ENCODE measurements at places on chromosomes 3 and 15.
A peak's percentile ranks its signal among the peaks of the same experiment; 100 is the strongest.

DNA sequence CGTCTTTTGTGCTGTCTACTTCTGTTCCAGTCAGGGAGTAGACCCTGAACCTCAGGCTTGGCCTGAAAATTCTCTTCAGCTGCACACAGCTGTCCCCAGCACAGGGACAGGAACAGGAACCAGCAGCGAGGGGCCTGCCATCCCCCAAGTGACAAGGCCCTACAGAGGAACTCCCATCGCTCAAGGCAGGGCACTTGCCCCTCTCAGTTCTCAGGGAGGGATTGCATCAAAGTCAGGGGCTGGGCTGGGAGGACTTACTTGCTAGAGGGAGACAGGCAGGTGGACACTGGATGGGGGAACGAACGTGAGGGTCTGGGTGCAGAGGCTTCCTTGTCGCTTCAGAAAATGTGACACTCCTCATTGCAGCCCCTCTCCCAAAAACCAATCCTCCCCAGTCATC lies 163.6 kb downstream of the CHSY1 start:
- no peak for DNase-seq

DNA sequence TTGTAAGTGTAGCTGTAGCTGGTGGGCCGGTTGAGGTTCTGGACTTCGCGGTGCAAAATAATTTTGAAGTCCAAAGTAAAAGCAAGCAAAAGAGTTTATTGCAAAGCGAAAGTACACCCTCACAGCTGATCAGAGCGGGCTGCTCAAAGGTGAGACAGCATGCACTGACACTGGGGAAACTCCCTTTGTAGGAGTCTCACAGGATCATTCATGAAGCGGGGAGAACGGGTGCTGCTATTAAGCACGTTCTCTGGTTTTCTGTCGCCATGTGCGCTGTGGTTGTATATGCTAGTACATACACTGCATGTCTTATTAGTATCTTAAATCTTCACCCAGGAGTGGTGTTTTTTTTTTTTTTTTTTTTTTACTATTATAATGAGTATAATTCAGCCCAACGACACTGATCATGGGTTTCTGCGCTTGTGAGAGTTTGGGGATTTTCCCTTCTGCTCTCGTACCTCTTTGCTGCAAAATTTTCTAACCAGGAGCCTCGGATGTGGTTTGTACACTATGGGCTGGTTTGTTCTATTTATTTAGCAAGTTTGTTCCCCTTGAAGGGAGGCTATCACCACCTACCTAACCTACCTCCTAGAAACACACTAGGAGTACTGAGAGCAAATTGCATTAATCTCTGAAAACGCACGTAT lies 1.4 kb upstream of the AP4E1 start:
- peak; percentile 59 for DNase-seq

DNA sequence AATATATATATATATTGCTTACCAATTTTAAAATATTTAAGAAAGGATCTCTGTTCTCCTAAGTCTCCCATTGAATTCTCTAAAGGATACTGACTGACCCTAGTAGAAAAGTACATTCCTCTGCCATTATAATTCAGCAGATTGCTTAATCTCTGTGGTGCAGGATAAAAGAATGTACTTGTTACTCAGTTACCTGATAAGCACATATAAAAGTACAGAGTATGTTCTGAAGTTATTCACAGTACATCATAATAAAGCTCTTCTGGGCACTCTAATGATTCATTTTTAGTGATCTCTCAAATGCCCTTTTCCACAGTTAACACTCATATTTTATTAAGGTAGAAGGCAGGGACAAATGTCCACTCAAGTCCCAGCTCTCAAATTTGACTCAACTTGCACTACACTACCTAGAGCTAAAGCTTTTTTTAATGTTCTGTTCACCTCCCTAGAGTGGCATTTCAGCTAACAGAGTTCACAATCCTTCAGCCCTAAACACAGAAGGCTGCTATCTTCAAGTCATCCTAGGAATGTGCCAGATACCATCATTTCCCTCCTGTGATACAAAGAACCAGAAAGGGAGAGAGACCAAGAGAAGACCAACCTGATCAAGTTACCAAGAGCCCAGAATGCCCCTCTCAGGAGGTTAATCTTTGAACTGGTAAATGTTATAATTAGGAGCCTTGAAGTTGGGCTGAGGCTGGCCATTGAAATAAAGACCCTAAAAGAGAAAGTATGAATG lies 53.3 kb downstream of the MEIS2 start:
- DNase-seq: no peak

DNA sequence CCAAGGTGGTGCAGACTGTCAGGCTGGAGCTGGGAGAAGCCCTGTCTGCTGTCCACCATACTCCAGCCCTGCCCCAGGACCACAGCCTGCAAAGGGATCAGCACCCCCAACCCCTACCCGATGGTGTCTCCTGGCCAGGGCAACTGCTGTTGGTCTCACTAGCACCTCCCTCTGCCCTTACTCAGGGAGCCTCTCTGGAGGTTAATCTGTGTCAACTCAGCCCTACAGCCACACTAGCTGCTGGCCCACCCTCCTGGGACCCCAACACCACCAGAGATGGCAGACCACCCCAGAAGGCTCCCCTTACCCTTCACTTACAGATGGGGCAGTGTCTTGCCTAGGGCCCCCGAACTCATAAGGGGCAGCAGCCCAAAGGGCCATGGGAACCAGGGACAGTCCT lies 65.2 kb downstream of the TLE3 start:
- no peak for DNase-seq

DNA sequence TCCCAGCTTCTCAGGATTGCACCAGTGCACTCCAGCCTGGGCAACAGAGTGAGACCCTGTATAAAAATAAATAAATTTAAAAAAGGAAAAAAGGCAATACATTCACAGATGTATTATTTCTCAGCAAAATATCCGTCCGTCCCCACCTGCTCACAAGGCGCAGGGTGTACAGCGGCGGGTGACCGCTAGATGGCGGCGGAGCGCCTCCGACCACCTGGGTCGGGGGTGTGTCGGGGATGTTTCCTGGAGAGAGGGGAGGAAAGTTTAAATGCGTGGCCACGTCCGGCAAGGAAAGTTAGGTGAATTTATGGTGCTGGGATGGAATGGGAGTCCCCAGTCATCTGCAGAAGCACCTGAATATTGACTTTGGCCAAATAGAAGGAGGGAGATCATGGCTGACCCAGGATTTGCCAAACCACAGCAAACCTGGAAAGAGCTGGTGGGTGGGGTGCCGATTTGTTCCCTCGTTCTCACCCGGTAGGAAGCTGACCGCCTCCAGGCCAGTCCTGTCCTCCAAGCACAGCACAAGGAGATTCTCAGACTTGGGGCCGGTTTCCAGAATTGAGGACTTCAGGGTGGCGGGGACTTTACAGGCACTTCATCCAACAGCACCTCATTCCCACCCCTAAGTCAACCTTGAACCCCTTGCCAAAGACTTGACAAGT lies 88.3 kb downstream of the TMEM266 start:
- peak; percentile 30 for DNase-seq

DNA sequence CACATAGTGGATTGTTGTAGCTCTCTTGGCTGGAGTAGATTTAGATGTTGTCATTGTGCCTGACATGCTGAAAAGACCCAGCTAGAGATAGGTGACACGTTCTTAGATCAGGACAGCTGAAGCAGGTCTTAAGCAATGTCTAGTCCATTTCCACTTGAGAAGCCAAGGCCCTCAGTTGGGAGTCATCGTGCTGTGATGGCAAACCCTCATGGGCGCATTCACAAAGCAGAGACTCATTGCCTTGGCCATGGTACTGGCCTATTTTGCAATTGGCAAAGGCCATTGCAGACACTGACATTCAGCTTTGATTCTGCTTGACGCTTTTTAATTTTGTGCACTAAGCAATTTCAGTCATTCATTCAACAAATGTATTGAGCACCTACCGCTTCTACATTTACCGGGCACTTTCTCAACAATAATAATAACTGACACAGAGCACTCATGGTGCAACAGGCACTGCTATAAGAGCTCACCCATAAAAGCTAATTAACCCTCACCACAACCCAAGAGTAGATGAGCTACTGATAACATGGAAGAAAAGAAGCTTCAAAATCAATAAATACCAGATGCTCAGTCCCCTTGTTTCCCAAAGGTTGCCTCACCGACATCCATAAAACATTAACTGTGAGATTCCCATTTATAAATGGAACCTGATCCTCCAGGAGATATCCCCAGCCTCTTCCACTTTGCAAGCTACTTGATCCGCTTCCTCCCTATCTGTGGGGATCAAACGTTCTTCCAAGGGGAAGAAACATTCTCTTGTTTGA lies 200.1 kb downstream of the TLE3 start:
- no peak for DNase-seq

DNA sequence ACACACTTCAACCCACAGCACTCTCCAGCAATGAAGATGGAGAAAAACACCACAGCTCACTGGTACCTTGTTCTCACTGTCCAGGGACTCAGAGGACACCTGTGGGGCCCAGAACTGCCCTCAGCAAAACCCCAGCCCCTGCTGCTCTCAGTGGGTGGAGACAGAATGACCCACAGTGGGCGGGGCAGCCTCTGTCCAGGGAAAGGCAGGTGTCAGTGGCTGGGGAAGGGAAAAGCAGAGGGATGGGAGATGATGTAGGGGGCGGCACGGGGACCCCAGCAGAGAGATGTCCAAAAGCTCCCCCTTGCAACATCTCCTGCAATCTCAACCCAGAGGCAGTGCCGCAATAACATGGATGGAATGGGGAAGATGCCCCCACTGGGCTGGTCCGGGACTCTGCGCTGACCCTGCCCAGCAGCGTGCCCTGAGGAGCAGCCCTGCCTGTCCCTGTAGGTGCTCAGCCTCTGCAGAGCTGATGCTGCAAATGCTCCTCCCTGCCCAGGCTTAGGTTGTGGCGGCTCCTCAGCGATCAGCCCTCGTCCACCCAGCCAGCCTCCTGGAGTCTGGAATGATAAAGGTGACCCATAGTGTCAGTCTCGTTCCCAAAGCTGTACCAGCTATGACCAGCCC lies 193.9 kb downstream of the XXYLT1 start:
- no peak for DNase-seq

DNA sequence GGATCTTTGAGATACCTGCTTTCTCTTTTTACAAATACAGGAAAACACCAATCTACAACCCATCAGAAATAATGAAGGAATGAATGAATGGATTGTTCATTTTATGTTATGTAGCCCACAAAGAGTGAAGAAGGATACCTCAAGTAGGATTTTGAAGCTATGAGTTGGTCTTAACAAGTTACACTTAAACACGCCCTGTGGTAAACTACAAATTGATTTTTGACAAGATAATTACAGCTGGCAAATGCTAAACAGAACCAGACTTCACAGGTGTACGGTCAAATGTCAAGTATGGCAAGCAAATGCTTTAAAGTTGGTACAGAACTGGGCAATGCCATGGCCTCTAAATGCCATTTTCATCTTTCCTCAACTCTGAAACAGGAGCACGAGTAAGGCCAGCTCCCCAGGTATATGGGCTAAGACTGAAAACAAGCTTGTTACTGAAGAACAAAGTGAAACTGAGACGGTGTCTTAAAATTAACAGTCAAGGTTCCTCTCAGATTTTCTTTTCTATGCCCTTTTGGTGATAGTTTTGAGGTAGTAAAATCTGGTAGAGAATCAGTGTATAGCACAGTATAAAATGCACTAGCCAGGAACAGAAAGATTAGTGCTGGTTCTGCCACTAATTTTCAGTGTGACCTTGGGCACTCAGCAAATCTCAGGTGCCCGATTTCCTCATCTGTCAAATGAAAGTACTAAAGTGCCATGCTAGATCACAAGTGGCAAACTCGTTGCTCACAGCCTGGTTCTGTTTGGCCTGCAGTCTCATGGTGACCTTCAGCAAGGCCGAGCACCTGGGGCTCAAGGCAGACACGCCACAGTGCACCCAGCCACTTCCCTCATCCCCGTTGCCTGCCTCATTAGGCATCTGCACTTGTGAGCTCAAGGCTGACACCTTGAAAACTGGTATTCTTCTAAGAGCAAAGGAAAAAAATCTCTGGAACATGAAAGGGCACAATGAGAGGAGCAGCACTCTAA lies 9.5 kb downstream of the RUVBL1 start:
- DNase-seq: no peak

- peak; percentile 59 for DNase-seq
These were observed 17.4 kb upstream of the RAF1 start for GRCh38 chr3:12681089-12681942.

DNA sequence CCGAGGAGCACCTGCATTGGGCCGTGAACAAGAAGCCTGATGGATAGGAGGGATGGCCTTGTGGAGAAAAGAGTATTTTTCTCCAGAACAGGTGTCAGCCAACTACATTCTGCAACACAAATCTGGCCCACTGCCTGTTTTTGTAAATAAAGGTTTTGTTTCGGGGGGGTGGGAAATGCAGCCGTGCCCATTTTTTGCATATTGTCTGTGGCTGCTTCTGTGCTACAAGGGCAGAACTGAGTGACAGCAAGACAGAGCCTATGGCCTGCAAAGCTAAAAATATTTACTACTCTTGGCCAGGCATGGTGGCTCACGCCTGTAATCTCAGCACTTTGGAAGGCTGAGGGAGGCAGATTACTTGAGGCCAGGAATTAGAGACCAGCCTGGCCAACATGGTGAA lies 95.9 kb upstream of the AKAP13 start:
- DNase-seq: no peak

GRCh38 chr15:32861761-32862160 lies 144.0 kb downstream of the GREM1 start:
- DNase-seq: peak; percentile 77

DNA sequence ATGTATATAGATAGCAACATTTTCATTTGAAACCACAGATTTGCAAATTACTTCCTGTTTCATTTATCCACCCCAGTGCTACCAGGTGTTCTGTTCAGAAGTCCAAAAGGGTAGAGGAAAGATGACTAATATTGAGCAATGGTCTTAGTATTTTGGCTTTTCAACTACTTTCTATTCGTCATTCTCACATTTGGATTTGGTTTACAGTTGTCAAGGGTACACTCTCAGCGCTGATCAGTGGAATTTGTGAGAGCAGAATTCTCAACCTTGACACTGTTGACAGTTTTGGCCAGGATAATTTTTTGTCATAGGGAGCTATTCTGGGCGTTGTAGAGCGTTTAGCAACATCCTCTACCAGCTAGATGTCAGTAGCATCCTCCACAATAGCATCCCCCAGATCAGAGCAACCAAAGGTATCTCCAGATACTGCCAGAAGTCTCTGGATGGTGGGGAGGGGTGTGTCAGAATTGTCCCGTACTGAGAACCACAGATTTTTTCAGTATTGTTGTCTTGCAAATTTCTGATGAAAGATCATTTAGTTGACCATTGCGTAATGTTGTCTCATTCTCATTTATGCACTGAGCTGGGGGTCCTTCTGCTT lies 4.2 kb downstream of the HMCES start:
- DNase-seq: peak; percentile 25

DNA sequence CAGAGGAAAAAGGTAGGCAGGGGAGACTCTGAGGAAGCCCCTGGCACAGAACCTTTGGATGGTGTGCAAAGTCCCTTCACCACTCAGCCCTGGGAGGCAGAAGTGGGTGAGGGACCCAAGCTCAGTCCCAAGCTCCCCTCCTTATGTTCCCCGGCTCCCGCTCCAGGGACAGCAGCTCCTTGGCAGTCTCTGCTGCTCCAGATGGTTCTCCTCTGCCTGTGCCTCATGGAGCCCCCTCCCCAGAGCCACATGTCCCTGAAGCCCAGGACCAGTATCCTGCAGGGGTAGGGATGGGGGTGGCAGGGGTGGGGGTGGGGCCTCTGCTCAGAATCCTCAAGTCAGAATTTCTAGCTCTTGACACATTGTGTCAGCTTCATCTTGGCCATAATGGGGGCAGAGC lies 8.0 kb upstream of the CAMKV start:
- DNase-seq: no peak

- DNase-seq: no peak
These were observed 94.1 kb downstream of the SENP2 start for GRCh38 chr3:185680231-185680630.

- no peak for DNase-seq
These were observed 466 bp downstream of the NFKBIZ start for GRCh38 chr3:101849714-101850245.

GRCh38 chr3:188282871-188283270 lies 128.9 kb downstream of the LPP start:
- no peak for DNase-seq

GRCh38 chr3:14403619-14404155 lies 1.3 kb downstream of the SLC6A6 start:
- peak; percentile 80 for DNase-seq
